ENCODE measurements at places on chromosomes 2 and 18.

DNA sequence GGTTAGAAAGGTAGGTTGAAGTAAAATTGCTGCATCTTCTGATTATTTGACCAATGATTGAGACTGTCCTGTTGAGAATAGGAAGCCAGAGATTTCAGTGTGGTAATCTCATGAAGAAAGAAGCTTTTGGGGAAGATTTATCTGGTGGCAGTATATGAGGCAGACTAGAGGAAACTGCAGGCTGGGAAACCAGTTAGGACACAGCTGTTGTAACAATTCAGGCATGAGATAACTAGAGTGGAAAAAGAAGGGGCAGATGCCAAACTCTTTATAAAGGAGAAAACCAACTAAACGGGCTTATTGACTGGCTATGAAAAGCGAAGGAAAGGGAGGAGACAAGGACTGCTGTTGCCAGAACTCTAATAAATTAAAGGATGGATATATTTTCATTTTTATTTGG, 155.6 kb downstream of the TTC27 start:
- no peak for DNase-seq

- no peak for DNase-seq
These were observed 39.5 kb upstream of the IMP4 start for GRCh38 chr2:130303169-130303568.

- DNase-seq, result no peak
These were observed 793.0 kb upstream of the ACVR2A start for GRCh38 chr2:147051814-147052213.

GRCh38 chr2:35503738-35504199, 851.8 kb upstream of the CRIM1 start:
- DNase-seq, result no peak

DNA sequence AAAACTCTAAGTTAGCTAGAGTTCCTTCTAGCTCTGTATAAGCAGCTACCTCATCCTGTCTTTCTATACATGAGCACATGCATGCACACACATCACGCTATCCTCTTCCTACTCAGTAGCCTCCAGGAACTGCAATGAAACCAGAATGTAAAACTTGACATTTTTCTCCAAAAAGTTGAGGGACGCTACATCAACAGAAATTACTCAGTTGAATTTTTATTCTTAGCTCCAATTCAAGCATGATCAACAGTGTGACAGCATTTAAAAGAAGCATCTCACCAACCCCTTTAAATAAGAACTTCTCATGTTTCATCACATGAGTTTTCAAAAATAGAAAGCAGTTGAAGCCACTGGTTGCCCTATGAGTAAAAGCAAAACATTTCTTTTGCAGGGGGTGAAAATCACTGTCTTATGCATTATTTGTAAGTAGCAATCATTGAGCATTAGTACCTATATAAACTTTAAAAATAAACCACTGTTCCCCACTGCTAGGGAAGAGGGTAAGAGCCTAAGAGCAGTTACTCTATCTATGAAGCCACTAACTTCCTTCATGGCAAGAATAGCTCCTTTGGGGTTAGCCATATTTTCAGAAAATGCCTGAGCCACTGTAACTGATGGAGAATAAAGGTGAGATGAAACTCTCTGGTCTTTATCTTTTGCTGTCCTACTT, 77.9 kb upstream of the ARL5A start:
- no peak for DNase-seq

DNA sequence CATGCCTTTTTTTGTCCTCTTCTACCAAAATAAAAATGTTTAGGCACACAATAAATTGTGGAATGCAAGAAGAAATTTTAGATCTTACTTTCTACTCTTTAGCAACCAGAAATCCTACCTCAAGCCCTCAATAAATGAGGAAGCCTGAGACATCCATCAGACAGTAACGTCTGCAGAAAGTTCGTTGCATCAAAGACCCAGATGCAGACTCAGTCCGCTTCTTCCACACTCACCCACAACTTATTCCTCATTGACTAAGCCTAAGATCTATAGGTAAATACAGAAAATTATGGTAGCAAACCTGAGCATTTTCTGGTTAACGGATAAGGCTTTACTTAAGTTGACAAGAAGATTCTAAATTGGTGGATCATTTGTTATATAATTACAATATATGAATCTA, 579.4 kb upstream of the ID2 start:
- DNase-seq, result no peak
